CD4-positive, alpha-beta memory T cell (primary cell): ENCODE measurements at places on chromosomes 5 and 9. TPM values are rescaled to one million over a fixed set of nuclear protein-coding genes. Genes with fewer than 3 reads are reported as not detected.

GRCh38 chr9:3956081-3956671 is 343.7 kb downstream of the GLIS3 start:
- no peak for DNase-seq

DNA sequence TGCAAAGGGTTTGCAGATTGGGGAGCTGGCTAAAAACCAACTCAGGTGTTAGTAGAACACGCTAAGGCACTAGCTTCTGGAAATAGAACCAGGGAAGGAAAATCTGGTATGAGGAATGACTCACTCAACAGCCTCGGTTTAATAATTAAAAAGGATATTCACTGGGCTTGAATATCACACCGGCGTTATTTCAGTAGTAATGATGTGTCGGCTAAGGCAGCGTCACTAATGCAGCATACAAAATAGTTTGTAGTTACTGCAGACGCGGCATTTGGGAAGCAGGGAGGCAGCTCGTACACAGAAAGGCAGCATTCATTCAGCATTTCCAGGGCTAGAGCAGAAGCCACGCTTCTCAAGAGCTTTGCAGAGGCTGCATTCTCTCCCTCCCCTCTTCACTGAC is 1.7 kb downstream of the ADRA1B start:
- no peak for DNase-seq

TBC1D9B gene
- total RNA-seq, result 84.3 TPM

- no peak for DNase-seq
Measured at GRCh38 chr5:148697180-148697808, 43.0 kb upstream of the HTR4 start.

OR5C1 gene
- total RNA-seq, result not detected

- DNase-seq, result no peak
Measured at GRCh38 chr9:125700791-125701190, 6.2 kb downstream of the MAPKAP1 start.

PFN3 gene
- not detected for total RNA-seq

DNA sequence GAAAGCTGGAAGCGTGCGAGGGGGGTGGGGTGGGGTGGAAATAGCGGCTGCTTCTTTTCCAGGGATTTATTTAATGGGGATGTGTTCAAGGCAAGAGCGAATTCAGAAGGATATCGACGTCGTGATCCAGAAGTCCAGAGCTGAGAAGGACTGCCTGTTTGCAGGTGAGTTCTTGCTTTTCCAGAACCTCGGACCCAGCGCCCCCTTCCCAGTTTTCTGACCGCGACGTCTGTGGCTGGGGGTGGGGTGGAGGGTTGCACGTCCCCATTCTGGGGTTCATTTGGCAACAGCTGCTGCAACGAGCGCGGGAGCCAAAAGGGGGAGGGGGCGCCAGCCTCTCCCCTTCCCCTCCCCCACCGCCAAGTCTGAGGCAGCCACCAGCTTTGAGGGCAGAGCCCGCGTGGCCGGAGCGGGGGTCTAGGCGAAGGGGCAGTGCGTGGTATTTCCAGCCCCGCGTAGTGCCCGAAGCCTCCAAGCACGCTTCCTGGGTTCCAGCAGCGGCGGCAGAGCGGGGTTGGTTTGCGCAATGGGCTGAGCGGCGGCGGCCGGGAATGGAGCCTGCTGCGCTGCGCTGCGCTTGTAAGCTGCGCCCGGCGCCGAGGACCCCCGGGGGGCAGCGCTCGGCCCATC is 701 bp downstream of the PARP8 start:
- no peak for DNase-seq

DNA sequence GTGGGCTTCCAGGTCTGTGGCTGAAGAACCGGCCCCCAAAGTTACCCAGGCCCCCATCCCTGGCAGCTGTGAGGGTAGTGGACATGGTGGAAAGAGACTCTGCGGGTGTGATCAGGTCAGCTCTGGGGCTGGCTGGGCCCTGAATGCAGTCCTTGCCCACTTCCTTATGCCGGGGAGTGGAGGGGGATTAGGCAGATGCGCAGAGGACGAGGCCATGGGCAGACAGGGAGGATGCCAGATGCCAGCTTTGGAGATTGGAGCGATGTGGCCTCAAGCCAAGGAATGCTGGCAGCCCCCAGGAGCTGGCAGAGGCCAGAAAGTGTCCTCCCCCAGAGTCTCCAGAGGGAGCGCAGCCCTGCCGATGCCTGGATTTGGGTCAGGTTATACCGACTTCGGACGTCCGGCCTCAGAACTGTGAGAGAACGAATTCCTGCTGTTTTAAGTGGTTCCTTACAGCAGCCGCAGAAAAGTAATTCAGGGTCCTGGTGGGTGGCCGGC is 69.8 kb downstream of the ADAMTS2 start:
- DNase-seq, result no peak

ETF1 gene
- 46.5 TPM for total RNA-seq

PCDHB5 gene
- total RNA-seq, result 0.17 TPM

- no peak for DNase-seq
Measured at GRCh38 chr9:16120231-16120641, 567.4 kb downstream of the CCDC171 start.

GRCh38 chr9:127452691-127453090 is 1.4 kb downstream of the LRSAM1 start:
- DNase-seq, result no peak

DNA sequence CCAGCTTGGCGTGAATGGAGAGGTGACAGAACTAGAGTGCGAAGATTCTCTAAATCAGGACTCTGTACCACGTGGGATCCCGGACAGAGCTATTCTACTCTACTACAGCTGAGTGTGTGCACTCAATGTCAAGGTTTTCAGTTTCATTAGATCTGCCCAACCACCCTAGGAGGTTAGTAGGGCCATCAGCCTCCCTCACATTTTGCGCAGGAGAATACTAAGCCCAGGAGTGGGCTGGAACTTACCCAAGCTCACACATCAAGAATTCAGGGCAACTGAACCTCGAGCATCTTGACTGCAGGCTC is 68.3 kb upstream of the TBC1D2 start:
- no peak for DNase-seq

DNA sequence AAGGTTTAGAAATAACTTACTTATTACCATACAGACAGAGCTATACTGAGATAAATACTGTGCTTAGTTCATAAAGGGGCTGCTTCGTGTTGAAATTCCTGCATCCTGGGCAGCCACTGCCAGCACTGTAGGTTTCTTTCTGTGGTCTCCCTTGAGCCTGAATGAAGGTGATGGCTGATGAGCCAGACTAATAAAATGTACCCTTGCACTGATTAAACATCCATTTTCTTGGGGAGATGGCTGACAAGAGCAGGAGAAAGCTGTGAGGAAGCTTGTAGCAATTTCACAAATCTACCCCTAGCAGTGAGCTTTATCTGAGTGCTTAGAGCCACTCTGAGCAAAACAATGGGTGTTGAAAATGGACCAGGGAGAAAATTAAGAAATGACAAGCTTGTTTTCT is 23.3 kb upstream of the ZSWIM6 start:
- no peak for DNase-seq

- DNase-seq, result no peak
Measured at GRCh38 chr5:181153814-181154213, 6.4 kb downstream of the OR2V2 start.

OMD gene
- total RNA-seq, result not detected

DNA sequence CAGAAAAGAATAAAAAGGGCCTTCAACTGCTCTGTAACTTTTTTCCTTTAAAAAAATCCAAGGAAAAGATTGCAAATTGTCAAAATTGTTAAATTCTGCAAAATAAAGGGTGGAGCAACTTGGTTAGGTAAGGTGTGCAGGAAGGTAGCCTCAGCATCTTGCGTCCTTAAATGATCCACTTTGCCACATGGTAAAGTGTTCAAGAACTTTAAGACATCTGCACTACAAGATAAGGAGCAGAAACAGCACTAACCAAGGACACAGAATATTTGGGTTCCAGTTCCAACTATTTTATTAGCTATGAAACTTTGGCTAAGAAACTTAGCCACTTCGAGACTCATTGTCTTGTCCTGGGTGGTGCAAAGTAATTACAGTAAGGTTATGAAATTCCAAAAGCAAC is 53.7 kb downstream of the ANKRD55 start:
- DNase-seq, result no peak

DNA sequence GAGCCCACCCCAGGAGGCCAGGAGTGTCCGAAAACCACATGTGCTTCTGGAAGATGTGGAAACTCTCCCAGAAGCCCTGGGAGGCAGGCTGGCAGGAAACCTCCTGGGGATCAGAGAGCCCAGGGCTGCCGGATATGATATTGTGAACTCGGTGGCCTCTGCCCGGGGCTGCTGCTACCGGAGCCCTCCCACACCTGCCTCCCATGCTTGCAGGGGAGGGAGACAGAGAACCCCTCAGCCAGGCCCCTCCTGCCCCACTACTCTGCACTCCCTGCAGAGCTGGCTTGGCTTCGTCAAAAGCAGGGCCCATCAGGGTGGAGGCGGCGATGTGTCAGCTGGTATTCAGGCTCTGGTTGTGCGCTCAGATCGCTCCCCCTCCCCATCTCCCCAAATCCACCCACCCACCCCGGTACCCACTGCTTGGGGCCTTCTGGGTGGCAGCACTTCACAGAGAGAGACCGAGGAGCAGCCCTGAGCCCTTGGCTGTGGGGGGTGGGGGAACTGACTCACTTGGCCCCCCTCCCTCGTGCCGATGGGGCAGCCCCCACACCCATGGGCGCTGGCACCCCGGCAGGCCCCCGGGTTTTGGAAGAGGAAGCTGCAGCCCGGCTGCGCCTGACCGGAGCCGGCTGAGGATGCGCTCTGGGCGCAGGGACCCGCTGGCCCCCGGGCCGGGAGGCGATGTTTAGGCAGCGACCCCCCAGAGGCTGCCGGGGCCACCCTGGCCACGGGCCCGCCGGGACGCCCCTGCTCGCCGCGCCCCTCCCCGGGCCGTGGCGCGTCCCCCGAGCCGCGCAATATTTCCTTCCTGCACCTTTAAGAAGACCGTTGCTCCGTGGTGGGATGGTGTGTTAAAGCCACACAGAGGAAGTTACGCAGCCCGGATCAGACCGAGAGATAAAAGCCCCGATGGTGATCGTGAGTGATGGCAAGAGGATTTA is 786 bp upstream of the NTNG2 start:
- peak; percentile 56 for DNase-seq

- no peak for DNase-seq
Measured at GRCh38 chr9:93667006-93667405, 90.6 kb downstream of the PHF2 start.

DNA sequence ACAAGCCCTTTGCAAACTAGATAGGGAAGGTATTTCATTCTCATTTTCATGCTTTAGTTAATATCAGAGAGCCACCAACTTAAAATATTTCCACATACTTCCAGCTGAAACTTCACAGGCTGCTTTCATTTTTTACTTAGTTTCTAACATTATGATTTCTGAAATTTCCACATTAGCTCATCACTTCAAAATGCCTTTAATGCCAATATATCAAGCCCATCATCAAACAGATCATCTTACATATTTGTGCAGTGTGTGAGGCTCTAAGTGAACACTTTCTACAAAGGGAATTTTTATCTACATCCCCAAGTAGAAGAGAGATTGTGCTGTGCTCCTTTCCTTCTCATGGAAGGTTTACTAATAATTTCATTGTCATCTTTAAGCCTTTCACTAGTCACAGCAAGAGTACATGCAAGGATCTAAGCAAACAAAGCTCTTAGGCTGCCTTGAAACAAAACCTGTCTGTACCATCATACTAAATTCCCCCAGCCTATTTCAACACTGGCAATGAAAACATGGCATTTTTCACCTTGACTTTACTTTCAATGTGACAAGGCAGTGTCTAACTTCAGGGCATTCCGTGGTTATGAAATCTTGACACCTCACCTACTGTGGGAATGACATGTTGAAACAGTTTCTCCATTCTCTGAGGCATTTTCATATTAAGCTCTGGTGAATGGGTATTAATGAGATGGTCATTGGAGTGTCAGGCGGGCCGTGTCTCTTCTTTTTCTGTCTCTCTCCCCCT is 45.4 kb downstream of the PPP2R2B start:
- DNase-seq, result no peak
